ENCODE measurements at places on chromosomes 16 and 17.

- DNase-seq, result no peak
These were observed 155.8 kb upstream of the NETO2 start for GRCh38 chr16:47299587-47299986.

- no peak for DNase-seq
These were observed 16.0 kb upstream of the JPH3 start for GRCh38 chr16:87586201-87586782.

DNA sequence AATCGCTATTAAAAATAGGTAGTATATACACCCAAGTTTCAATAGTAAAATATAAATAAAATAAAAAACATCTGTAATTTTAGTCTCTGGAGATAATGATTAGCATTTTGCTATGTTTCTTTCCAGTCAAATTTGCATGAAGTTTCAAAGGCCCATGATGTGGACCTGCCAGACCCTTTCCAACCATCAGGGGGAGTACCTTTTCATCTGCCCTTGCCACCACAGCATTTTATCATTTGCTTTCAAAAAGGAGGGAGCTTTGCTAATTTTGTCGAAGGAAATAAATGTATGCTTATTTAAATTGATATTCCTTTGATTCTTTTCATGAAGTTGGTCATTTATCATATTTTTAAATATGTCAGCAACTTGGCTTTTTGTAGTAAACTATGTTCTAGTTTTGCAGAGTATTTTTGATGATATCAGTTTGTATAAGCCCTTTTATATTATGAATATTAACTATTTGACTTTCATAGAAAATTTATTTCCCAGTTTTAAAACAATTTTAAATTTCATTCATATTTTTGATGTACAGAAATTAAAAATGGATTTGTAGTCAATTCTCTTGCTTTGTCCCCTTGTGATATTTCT, 115.2 kb upstream of the NETO2 start:
- no peak for DNase-seq

DNA sequence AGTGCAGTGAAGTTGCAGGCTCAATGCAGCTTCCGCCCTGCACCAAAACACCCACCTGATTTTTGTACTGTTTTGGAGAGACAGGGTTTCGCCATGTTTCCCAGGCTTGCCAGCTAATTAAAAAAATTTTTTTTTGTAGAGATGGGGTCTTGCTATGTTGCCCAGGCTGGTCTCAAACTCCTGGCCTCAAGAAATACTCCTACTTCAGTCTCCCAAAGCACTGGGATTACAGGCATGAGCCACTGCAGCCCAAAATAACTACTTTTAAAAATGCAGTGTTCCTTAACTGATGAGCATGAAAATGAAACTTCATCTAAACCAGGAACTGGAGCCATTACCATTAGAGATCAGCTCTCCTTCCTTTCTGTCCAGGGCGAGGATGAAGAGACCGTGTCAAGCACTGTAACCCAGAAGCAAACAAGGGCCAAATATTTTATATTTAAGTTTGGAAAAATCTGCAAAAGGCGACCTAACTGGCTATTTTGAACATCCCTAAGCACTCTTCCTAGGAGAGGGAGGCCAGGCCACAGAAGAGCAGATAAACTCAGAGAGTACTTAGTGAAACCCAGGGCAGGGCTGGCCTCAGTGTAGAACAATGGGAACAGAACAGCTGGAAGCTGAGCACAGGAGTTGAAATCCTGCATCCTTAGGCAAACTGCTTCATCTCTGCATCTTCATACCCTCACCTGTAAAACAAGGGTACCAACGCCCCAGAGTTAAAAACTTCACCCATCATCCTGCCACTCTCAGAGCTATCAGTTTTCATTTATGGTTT, 24.0 kb downstream of the CREBBP start:
- DNase-seq, result no peak

GRCh38 chr16:54360681-54361080, 74.1 kb upstream of the IRX3 start:
- no peak for DNase-seq

DNA sequence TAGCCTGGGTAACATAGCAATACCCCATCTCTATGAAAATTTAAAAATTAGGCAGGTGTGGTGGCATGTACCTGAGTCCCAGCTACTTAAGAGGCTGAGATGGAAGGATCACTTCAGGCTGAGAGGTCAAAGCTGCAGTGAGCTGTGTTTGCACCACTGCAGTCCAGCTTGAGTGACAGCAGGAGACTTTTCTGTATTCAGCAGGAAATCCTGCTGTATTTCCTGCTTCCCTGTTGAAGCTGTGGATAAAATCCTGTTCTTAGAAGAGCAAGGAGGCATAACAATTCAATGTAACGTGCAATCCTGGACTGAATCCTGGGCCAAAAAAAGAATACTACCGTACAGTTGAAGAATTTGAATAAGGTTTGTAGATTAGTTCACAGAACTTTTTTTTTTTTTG, 62.2 kb downstream of the FBXL20 start:
- no peak for DNase-seq

All from stimulated activated CD4-positive, alpha-beta T cell treated with anti-CD3 and anti-CD28 coated beads, Interleukin-2, amount 100 ng/mL, for 24 hours (primary cell).